ENCODE measurements at places on chromosomes 2 and 18.

DNA sequence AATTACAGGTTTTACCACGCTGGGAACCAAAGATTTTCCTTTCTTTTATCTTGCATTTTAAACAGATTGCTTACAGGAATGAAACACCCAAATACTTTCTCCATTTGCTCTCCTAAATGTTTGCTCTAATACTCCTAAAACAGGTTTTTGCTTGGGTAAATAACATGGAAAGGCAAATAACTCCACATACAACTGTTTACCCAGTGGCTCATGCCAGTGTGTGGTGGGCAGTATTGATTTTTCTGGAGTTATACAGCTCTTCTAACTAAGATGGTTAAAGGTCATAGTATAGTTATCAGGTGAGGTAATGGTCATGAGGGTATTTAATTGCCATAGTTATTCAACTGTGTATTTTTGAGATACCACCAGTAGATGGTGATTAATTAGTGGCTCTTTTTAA lies 61.2 kb upstream of the RAB27B start:
- DNase-seq: no peak

DNA sequence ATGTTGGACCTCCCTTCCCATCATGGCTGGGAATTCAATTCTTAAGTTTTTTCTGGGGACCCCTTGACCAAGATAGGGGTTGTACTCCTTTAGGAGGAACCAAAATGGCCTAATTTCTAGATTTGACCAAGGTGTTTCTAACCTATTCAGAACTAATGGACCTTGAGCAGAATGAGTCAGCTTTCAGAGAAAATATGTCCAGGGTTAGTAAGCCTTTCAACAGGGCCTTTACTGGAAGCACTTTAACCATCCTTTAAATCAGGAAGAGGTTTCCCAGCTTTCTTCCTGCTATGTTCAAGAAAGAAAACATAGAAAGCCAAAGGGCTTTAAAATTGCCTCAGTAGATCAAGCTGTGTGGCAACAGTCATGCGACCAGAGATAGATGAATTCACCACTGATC lies 1184.9 kb upstream of the ACVR2A start:
- DNase-seq: no peak

DNA sequence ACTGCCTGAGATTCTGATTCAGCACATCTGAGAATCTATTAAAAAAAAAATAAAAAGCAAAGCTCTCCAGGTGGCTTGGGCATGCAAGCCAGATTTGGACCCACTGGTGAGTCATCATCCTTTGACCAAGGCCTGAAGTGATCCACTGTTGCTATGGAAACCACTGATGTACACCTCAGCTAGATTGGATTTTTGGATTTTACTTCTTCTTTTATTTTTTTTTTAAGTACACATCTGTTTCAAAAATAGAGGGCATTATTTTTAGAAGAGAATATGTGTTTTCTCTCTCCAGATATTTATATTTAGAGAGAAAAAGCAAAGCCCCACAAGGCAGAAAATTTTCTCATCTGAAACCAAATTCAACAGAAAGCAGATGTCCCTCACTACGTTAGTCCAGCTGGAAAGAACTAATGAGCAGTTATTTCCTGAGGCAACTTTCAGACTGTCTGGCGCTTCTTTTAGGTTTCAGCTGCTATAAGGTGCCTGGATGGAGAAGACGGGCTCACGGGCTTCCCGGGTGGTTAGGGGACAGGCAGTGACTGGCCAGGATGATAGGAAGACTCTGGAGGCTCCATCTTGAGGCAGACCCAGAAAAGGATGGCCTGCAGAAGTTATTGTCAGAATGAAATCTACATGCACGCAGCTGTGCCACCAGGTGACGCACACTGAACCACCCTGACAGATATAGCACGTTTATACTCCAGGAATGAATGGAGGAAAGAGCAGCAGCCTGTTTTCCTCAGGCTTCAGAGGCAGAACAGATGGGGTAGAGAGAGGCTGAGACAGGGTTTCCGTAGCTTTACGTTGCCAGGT lies 50.5 kb downstream of the MRPL35 start:
- DNase-seq: peak; percentile 60

GRCh38 chr2:107025869-107026380 lies 140.0 kb upstream of the ST6GAL2 start:
- no peak for DNase-seq

DNA sequence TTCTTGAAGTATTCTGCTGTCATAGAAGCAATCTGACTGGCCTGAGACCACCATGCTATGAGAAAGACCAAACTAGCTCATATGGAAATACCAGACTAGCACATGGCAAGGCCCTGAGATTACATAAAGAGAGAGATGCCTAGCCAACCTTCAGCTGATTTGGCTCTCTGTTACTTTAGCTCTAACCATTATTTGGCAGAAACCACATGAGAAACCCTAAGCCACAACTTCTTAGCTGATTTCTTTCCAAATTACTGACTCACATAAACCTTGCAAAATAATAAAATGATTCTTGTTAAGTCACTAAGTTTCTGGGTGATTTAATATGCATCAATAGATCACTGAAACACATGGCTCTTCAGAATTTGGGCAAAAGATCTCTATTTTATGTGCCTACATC lies 295.0 kb upstream of the ZNF521 start:
- no peak for DNase-seq

Data from BE2C (cell line).